ENCODE measurements at places on chromosomes 11 and 22.

- DNase-seq = no peak
Measured at GRCh38 chr11:118223992-118224391, 819 bp downstream of the JAML start.

DNA sequence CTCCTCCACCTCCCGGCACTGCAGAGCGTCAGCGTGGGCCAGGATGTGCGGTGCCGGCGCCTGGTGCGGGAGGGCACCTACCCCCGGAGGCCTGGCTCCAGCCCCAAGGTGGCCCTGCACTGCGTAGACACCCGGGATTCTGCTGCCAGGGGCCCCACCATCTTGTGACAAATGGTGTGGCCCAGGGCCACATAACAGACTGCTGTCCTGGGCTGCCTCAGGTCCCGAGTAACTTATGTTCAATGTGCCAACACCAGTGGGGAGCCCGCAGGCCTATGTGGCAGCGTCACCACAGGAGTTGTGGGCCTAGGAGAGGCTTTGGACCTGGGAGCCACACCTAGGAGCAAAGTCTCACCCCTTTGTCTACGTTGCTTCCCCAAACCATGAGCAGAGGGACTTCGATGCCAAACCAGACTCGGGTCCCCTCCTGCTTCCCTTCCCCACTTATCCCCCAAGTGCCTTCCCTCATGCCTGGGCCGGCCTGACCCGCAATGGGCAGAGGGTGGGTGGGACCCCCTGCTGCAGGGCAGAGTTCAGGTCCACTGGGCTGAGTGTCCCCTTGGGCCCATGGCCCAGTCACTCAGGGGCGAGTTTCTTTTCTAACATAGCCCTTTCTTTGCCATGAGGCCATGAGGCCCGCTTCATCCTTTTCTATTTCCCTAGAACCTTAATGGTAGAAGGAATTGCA is 13.5 kb downstream of the TSKU start:
- DNase-seq = no peak

DNA sequence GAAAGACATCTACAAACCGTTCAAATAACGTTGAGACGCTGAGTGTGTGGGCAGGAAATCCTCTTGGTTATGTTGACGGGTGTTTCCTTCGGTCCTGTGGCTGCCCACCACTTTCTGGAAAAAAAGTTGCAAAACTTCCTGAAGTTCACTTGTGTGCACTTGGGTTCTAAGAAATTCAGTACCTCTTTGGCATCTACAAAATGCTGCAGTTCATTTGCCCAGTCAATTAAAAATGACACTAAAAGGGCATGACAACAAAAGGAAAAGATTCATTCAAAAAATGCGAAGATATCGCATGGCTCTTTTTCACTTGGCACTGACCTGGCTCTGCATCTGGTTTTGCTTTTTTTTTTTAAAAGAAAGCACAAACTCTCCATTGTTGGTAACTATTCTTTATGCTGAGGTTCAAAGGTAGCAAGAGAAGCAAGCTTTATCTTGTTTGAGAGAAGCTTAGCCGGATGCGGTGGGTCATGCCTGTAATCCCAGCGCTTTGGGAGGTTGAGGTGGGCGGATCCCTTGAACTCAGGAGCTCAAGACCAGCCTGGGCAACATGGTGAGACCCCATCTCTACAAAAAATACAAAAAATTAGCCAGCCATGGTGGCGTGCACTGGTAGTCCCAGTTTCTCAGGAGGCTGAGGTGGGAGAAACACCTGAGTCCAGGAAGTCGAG is 10.6 kb upstream of the XBP1 start:
- DNase-seq = no peak

DNA sequence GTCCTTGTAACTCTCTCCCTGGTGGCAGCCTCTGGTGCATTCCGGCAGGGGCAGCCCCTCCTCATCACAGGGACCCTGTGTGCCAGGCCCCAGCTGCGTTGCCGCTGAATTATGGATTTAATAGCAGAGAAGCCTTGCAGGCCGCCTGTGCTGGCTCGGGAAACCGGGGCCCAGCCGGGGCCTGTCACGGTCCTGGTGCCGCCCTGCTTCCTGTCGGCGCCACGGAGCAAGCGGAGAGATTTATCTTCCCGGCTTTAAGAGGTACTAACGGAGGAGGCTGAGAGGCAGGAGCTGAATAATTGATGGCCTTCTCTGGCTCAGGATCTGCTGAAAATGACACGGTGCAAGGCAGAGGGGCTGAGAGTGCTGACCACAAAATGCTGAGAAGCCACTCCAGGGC is 54.0 kb upstream of the CCDC188 start:
- DNase-seq = no peak

DNA sequence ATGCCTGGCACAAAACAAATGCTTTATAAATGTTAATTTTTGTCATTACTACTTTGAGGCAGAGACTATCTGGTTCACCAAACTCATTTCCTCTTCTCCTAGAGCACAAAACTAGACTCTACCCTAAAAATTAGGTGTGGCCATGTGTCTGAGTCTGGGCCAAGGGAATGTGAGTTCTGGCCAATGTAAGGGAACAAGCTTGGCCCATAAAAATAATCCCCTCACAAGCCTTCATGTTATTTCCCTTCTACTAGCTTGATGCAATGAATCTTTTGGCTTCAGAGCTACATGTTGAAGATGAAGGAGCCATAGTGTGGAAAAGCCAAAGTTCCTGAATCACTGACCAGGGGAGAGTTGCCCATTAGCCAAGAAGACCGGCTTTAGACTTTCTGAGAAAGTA is 406.5 kb upstream of the CCDC90B start:
- no peak for DNase-seq

DNA sequence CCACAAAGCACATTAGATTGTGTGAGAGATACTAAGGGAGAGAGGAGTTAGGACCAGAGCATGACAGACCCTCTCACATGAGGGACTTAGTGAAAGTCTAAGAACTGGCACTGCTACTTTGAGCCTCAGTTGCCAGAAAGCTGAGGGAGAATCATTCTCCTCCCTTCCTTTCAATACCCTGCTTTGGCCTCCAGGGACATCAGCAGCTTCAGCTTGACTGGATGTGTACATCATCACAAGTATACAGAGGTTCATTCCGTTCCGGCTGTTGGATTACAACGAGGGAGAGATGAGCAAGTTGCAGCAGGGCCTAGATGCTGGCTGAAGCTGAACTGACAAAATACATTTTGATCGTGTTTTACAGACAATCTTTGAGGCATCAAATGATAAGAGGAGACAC is 15.7 kb upstream of the ANO5 start:
- DNase-seq = no peak

GRCh38 chr22:39518996-39519680 is 1.2 kb upstream of the ATF4 start:
- DNase-seq = no peak

DNA sequence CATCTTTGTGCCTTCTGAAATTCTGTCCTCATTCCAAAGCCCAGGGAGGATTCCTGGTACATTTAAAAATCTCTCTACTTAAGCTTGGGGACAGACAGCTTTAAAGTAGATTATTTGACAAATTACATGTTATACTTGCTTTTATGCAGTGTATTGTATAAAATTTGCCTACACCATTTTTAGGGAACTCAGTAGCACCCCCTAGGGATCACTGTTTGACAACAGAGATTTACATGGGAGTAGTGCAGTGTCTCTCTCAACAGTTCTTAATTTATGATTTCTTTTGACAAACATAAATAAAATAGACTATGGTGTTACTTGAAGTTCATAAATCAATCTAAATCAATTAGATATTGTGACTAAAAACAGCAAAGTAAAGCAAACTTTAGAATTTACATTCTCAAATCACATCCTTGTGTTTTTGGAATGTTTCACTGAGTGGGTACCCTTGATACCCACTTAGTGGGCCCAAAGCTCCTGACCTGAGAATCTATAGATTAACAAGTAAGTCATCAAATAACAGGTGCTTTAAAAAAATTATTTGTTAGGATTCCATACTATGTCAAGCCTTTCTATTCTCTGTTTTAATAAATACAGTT is 428.8 kb downstream of the DYNC2H1 start:
- no peak for DNase-seq

DNA sequence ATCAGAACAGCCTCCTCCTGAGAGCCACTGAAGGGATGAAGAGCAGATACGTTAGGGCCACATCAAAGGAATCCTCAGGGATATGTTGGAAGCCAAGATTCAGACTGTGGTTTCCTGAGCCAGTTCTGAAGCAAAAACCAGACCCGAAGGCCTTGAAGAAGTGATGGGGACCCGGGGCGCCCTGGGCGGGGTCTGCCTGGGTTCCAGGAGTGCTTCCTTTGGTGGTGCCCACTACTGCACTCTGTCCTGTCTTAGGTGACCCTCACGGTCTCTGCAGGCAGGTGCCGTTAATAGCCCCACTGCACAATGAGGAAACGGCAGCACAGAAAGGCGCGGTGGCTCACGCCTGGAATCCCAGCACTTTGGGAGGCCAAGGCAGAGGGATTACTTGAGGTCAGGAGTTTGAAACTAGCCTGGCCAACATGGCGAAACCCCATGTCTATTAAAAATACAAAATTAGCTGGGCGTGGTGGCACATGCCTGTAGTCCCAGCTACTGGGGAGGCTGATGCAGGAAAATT is 12.9 kb upstream of the SH3BP1 start:
- no peak for DNase-seq

- no peak for DNase-seq
Measured at GRCh38 chr11:94675239-94675638, 92.9 kb upstream of the AMOTL1 start.

- DNase-seq = no peak
Measured at GRCh38 chr11:82811369-82811768, 77.7 kb upstream of the FAM181B start.

DNA sequence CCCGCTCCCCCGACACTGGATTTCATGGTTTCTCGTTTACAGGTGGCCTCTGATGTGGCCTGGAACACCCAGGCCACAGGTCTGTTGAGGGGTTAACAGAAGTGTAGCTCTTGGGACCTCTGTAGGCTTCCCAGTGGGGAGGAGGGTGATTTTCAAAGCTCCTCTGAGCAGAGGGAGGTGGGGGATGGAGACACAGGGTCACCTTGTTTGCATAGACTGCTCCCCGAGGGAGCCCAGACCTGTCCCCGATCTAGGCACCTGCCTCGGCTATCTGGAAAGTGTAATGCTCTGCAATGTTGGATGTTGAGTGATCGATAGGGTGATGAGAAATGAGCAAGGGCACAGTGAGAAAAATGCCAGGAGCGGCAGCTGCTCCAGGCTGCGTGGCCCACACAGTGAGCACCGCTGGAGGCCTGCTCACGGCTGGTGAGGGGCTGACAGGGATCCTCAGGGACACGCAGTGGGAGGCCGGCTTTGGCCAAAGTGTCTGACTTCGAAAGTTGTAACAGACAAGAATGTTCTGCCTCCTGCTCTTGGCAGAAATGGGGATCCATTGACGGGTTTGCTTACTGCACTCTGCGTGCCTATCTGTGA is 594.1 kb downstream of the BRD1 start:
- DNase-seq = no peak

GRCh38 chr22:31951194-31952093 is 7.1 kb downstream of the YWHAH start:
- no peak for DNase-seq

DNA sequence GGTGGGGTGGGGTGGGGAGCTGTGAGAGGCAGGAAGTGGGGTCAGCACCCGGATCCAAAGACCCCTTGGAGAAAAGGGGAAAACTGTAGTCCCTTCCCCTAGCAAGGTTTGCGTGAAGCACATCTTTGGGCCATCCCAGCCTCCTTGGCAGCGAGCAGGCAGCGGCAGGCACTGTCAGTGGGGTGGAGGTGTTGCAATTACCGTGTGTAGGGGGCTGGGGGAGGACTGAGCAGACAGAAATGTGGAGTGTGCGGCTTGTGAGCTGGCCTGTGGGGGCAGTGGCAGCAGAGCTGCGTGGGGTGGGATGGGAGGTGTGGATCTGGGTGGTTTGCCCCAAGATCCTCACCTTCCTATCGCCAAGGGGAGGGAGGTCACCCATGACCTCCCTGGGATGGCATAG is 16.4 kb downstream of the DAGLA start:
- DNase-seq = no peak

DNA sequence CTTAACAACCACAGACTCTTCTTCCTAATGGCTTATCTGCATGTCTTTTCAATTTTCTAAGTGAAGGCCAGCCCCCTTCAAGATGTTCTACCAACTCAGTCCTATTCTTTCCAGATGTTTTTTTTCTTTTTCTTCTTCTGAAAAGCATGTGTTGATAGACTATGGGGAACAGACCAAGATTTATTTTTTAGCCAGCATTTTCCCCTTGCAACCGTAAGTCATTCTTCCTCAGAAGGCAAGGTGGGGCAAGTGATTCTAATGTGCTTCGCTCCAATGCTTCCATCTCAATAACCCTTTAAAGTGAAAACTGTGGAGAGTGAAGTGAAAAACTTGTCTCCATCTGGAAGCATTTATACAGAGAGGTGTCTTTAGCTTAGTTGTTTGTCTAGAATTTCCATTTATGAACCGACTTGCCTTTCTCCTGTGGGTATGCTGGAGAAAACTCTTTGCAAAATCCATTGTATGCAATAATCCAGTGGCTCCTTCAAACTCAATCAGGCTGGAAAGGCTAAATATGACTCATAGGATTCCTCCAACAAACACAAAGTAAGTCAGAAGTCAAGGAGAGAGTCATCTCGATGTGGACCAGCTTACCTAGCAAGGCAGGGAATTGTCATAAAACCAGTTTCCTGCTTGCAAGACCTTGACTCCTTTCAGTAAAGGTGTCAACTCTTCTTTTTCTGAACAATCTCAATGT is 83.7 kb downstream of the MAML2 start:
- no peak for DNase-seq

DNA sequence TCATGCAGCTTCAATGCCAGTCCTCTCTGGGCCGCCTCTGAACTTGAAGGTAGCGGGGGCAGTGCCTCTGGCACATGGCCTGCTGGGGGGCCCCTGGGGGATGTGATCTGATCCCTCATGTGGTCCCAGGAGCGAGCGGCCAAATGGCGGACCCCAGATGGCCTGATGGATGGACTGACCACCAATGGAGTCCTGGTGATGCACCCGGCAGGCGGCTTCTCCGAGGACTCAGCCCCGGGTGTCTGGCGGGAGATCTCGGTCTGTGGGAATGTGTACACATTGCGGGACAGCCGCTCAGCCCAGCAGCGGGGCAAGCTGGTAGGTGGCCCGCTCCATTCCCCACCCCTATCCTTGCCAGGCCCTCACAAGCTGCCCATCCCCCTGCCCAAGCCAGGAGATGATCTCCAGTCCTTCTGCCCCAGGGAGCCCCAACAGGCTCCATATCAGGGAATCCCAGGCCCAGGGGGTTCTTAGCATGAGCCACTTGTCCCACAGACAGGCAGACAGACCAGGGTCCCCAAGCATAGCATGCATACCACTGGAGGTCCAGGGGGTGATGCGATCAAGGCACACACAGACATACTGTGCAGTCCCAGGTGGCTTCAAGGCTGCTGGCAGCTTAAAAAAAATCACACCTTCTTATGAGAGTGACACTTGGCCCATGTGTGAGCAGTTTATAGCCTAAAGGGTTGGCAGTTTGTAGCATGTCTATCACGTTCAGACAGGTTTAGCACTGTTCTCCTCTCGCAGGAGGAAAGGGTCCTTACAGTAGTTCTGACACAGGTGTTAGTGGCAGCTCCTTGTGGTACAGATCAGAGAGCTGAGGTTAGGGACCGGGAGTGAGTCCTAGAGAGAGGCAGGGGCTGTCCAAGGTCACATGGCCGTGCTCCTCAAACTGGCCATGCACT is 6.4 kb upstream of the DPP3 start:
- DNase-seq = no peak

- DNase-seq = no peak
Measured at GRCh38 chr22:33325232-33326004, 267.2 kb upstream of the SYN3 start.

Data from T follicular helper cell (primary cell).